ENCODE measurements at places on chromosomes 4 and X.

- no peaks in the 10 kb centered on the region for H3K36me3 ChIP-seq
- H3K4me3 ChIP-seq, result no peak overlapping the region
- peaks cover 5% of the 10 kb centered on the region for H3K4me1 ChIP-seq
- H3K27me3 ChIP-seq, result peaks cover 2% of the 10 kb centered on the region
Observed at GRCh38 chrX:13646154-13646549, 6.8 kb upstream of the TCEANC start.

DNA sequence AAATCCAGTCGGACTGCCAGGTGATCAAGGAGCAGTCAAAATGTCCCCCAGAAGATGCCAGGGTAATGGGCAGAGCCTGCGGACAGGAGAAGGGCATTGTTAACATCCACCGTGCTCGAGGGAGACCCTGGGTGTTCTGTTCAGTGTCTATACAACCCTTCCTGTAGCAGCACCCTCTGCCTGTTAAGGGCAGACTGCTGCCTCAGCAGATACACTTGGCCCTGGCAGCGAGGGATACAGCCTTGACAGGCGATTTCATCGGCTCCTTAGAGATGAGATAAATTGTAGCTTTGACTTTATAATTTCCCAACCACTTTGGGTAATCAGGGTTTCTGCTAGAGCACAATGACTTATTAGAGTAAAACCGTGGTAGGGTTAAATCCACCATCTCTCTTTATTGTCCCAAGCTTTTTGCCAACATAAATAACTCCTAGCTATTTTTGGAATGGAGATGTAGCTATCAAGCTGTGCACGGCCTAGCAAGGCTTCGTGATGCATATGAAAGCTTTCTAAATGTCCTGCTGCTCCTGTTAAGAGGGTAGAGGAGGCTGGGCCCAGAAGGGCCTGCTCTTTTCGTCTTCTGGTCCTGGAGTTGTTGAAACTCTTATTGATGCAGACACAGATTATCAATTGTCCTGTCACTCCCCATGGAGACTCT is 195.9 kb downstream of the CPEB2 start:
- peaks cover 5% of the 10 kb centered on the region for H3K27me3 ChIP-seq
- H3K4me3 ChIP-seq, result no peak overlapping the region
- H3K36me3 ChIP-seq, result no peaks in the 10 kb centered on the region
- no peak overlapping the region for H3K27ac ChIP-seq

DNA sequence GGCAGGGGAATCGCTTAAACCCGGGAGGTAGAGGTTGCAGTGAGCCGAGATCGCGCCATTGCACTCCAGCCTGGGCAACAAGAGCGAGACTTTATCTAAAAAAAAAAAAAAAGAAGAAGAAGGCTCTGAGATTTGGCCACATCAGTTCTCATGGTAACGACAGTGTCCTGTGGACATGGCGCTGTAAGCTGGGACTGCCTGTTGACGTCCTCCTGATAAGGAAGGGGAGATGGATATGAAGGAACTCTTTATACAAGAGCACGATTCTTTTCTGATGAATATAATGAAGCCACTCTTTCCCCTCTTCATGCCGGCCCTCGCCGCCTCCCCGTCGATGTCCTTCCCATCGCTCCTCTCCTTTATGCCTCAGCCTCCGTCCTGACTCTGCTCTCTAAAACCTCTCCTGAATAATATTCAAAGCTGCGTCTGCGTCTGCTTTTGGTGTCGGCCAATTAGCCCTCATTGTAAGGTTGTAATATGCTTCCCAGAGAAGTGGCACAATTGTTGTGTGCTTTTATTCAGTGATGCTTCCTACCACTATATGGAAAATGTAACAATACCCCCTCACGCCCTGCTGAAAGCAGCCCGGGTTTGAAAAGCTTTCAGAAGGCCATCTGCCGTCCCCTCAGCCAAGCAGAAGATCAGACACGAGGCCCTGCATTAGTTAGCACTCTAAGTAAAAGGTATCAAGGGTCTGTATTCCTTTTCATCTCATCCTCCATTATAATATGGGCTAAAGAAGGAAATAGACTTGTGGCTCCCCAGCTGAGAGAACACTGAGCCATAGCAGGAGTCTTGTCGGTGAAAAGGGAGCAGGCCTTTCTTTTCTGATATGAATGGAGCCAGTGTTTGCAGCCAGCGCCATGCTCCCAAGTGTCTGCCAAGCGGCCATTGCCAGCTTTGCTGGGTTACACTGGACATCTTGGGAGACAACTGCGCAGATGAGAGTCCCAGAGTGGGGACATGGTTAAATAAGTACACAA is 22.1 kb upstream of the SCOC start:
- no peaks in the 10 kb centered on the region for H3K27me3 ChIP-seq
- no peak overlapping the region for H3K27ac ChIP-seq
- H3K4me3 ChIP-seq, result no peak overlapping the region
- H3K36me3 ChIP-seq, result no peaks in the 10 kb centered on the region
- DNase-seq, result no peak

- no peaks in the 10 kb centered on the region for H3K36me3 ChIP-seq
- no peaks in the 10 kb centered on the region for H3K27me3 ChIP-seq
- H3K27ac ChIP-seq, result no peak overlapping the region
- H3K4me1 ChIP-seq, result peaks cover 28% of the 10 kb centered on the region
- no peak for DNase-seq
Observed at GRCh38 chr4:130479020-130479419, 1383.1 kb downstream of the C4orf33 start.

- no peak overlapping the region for H3K4me3 ChIP-seq
- H3K36me3 ChIP-seq, result peaks cover 35% of the 10 kb centered on the region
- H3K27ac ChIP-seq, result no peak overlapping the region
- peaks cover 7% of the 10 kb centered on the region for H3K27me3 ChIP-seq
Observed at GRCh38 chr4:86927843-86928395, 6.9 kb upstream of the AFF1 start.

DNA sequence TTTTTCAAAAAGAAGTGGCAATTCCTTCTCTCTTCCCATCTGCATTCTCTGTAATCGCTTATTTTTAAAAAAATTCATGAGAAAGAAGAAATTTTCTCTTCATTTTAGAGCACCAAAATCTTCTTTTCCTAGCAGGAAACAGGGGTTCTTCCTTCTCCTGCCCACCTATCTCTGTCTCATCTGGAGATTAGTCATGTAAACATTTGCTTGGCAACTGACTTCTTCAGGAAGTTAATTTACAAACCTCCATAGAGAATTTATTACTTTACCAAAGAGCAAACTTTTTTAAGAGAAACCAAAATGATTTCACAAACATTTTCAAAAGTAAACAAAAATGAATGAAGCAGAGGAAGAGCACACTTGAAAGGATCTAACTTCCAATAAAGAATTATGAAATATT is 13.5 kb downstream of the TTC29 start:
- H3K4me3 ChIP-seq, result no peak overlapping the region
- no peaks in the 10 kb centered on the region for H3K4me1 ChIP-seq
- H3K27me3 ChIP-seq, result no peaks in the 10 kb centered on the region
- no peak for DNase-seq
- no peaks in the 10 kb centered on the region for H3K36me3 ChIP-seq

GRCh38 chr4:55159851-55160250 is 34.5 kb upstream of the KDR start:
- H3K27me3 ChIP-seq, result no peaks in the 10 kb centered on the region
- no peak overlapping the region for H3K27ac ChIP-seq
- H3K36me3 ChIP-seq, result no peaks in the 10 kb centered on the region
- no peak overlapping the region for H3K4me3 ChIP-seq
- DNase-seq, result no peak

- no peak for DNase-seq
- H3K4me3 ChIP-seq, result no peak overlapping the region
- H3K4me1 ChIP-seq, result peaks cover 9% of the 10 kb centered on the region
- H3K27ac ChIP-seq, result no peak overlapping the region
Observed at GRCh38 chr4:142475663-142476062, 370.4 kb downstream of the INPP4B start.

GRCh38 chrX:38018766-38019425 is 12.5 kb downstream of the SYTL5 start:
- peaks cover 4% of the 10 kb centered on the region for H3K4me1 ChIP-seq
- H3K27me3 ChIP-seq, result no peaks in the 10 kb centered on the region
- H3K27ac ChIP-seq, result no peak overlapping the region
- no peak for DNase-seq
- H3K4me3 ChIP-seq, result no peak overlapping the region

DNA sequence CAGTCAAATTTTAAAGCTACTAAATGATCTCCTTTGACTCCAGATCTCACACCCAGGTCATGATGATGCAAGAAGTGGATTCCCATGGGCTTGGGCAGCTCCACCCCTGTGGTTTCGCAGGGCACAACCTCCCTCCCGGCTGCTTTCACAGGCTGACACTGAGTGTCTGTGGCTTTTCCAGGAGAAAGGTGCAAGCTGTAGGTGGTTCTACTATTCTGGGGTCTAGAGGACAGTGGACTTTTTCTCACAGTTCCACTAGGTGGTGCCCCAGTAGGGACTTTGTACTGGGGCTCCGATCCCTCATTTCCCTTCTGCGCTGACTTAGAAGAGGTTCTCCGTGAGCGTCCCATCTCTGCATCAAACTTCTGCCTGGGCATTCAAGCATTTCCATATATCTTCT is 845.2 kb downstream of the PCDH18 start:
- no peak overlapping the region for H3K27ac ChIP-seq
- H3K27me3 ChIP-seq, result no peaks in the 10 kb centered on the region
- H3K4me3 ChIP-seq, result no peak overlapping the region
- DNase-seq, result no peak
- H3K36me3 ChIP-seq, result no peaks in the 10 kb centered on the region
- H3K4me1 ChIP-seq, result peaks cover 19% of the 10 kb centered on the region

GRCh38 chr4:16833722-16834121 is 64.7 kb downstream of the LDB2 start:
- no peaks in the 10 kb centered on the region for H3K36me3 ChIP-seq
- no peak overlapping the region for H3K27ac ChIP-seq

- H3K27me3 ChIP-seq, result no peaks in the 10 kb centered on the region
- H3K4me1 ChIP-seq, result no peaks in the 10 kb centered on the region
- DNase-seq, result no peak
- H3K36me3 ChIP-seq, result no peaks in the 10 kb centered on the region
- no peak overlapping the region for H3K4me3 ChIP-seq
Observed at GRCh38 chr4:112185334-112185733, 40.1 kb downstream of the FAM241A start.

Measured in nephron progenitor cell (in vitro differentiated cells).